ENCODE measurements at places on chromosomes 2 and 18. TPM values are rescaled to one million over a fixed set of nuclear protein-coding genes. Genes with fewer than 3 reads are reported as not detected.

Gene ITGB1BP1
- 25.8 TPM for total RNA-seq

Gene ACTR2
- 43.9 TPM for total RNA-seq

Gene C2orf81
- not detected for total RNA-seq

Gene SERPINB12
- not detected for total RNA-seq

Gene ITGB6
- total RNA-seq = 0.93 TPM

Gene MCFD2
- total RNA-seq = 87.9 TPM

Gene ZNF532
- 97.6 TPM for total RNA-seq

Gene RGPD3
- not detected for total RNA-seq

Gene NABP1
- total RNA-seq = 0.63 TPM

Gene XDH
- total RNA-seq = not detected

Gene RAPGEF4
- 1.6 TPM for total RNA-seq

Gene INO80C
- 5.3 TPM for total RNA-seq

Gene CHST9
- not detected for total RNA-seq

Gene WNT10A
- not detected for total RNA-seq

Gene SCN9A
- 0.40 TPM for total RNA-seq

Gene ACMSD
- not detected for total RNA-seq

Gene HTR2B
- total RNA-seq = not detected

Gene LCLAT1
- 9.3 TPM for total RNA-seq

Gene PCGF1
- total RNA-seq = 14.2 TPM

Gene G6PC2
- total RNA-seq = not detected

Gene CYRIA
- total RNA-seq = 4.2 TPM

Gene POTEJ
- not detected for total RNA-seq

Gene PDCD1
- total RNA-seq = 0.13 TPM

Gene IL1RL1
- 1.4 TPM for total RNA-seq

Gene PHOSPHO2
- total RNA-seq = 9.4 TPM

Gene SLC5A7
- total RNA-seq = not detected

Gene SLC8A1
- 2.3 TPM for total RNA-seq

Gene CHRND
- total RNA-seq = 49.1 TPM

Gene FBXO48
- total RNA-seq = 1.9 TPM

Gene ALLC
- not detected for total RNA-seq

Gene PROM2
- 0.46 TPM for total RNA-seq

Gene NT5C1B
- total RNA-seq = not detected

Gene PFN4
- not detected for total RNA-seq

Gene CRYGD
- not detected for total RNA-seq

Gene CCDC74A
- 0.46 TPM for total RNA-seq

Gene FAM124B
- total RNA-seq = 1.8 TPM
